Right atrium auricular region (tissue), 2 donors: ENCODE measurements at places on chromosomes 5 and 9.

DNA sequence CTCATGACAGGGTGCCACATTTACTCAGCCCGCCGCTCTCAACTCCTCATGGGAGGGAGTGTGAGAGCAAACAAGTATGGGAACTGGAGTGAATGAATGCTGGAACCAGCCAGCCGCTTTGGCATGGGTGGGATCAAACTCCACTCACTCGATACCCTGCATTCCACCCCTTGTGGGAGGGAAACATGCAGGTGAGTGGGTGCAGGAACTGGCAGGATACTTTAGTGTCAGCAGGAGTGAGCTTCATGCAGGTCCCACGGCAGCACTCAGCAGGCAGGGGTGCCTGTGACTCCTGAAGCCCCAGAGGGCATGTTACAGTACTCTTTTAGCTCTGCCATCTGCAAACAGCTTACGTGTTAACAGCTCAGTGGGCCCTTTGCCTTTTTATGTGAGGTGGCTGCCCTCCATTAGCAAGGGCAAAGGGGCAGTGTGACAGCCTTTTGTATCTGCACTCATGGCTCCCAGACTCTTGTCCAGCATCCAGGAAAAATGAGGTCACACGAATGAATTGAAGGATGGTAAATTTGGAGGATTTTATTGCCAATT, 433.2 kb upstream of the NMUR2 start:
- DNase-seq, result no peak

DNA sequence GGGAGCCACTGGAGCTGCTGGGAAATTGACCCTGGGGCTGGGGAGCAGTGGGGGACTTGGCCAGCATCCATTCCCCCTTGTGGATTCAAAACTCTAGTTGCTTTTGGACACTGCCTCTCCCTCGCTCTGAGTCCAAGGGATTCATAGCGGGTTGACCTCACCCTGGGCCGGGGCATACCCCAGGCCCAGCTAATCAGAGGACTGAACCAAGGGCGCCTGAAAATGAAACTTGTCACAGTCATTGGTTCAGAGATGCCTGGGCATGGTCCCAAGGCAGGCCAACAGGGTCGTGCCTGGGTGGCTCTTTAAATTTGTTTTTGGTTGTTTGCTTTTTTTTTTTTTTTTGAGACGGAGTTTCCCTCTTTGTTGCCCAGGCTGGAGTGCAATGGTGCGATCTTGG, 22.6 kb downstream of the STK10 start:
- DNase-seq, result no peak

DNA sequence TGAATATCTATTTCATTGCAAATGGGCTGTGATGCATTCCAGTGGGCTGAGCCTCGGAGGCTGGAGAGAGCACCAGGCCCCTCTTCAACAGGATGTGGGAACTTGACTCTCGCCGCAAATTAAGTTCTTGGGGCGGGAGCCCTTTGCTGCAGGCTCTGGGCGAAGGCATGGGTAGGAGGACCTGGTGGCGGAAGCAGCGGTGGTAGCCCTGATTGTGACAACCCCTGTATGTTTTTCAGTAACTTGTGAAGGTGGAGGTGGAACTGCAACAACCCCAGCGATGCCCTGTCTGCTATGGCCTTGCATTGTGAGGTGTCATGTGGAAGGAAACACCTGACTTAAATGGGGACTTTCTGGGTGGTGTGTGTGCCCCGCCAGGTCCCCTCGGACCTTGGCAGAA, 9.4 kb downstream of the FYB1 start:
- DNase-seq, result no peak

DNA sequence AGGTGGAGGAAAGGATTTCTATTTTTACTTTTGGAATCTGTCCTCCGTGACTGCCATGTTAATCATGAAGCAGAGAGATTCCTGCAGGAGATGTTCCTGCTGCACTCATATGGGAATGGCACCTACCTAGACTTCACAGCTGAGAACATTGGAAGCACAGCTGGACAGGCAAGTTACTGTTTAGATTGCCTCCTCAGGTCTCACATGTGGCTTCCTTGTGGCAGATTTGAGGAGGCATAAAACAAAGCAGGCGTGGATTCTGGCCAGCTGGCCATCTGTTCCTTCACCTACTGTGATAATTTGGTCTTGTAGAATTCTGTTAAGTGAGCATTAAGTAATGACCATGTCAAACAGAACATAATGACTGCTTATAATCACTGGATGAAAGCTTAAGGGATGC, 193.4 kb downstream of the EDIL3 start:
- DNase-seq, result no peak

GRCh38 chr5:121350181-121350930, 501.3 kb upstream of the FTMT start:
- no peak for DNase-seq

DNA sequence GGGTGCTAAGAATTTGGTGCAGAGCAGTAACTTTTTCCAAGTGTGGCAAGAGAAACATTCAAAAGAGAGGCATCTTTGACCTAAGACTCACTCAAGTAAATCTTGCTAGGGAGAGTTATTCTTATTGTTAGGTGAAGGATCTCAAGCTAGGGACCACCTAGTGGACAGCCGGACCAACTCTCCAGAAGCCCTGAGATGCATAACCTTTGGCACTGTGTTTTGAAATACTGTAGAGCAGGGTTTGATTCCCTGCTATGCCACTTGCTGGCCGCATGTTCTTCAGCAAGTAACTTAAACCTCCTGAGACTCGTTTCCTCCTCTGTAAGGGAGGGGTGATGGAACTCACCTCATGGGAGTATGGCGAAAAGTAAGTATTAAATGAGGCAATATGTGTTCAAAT, 336.1 kb upstream of the ADAMTSL1 start:
- no peak for DNase-seq

DNA sequence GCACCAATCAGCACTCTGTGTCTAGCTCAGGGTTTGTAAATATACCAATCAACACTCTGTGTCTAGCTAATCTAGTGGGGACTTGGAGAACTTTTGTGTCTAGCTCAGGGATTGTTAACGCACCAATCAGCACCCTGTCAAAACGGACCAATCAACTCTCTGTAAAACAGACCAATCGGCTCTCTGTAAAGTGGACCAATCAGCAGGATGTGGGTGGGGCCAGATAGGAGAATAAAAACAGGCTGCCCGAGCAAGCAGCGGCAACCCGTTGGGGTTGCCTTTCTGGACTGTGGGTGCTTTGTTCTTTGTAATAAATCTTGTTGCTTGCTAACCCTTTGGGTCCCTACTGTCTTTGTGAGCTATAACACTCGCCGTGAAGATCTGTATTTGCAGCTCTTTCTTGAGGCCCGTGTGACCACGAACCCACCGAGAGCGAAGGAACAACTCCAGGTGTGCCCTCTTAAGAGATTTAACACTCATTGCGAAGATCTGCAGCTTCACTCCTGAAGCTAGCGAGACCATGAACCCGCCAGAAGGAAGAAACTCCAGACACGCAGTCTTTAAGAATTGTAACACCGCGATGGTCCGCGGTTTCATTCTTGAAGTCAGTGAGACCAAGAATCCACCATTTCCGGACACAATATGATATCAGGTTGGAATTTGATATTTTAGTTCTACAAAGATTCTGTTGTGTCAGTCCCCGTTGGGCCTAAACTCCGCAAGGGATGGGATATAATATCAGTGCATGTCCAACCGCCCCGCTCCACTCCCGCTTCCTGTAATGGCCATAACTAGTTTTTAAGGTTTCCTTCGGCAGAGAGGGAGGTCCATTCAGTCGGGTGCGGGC, 740 bp upstream of the TRMT10B start:
- no peak for DNase-seq

DNA sequence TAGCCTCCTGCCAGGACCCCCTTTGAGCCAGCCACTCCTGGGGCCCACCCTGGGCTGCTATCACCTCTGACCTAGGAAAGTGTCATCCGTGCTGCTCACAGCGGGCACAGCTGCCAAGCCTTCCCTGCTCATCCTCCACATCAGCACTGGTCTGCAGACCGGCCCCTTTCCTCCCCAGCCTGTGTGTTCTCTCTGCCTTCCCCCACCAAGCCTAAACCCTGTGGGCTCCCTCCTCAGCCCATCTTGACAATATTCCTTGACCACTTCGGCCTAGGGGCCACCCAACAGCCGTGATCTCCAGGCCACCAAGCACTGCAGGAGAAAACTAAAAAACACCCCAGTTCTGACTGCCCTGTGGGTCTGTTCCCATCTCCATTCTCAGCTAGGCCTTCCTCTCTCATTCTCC, 135.1 kb downstream of the DAB2IP start:
- no peak for DNase-seq

DNA sequence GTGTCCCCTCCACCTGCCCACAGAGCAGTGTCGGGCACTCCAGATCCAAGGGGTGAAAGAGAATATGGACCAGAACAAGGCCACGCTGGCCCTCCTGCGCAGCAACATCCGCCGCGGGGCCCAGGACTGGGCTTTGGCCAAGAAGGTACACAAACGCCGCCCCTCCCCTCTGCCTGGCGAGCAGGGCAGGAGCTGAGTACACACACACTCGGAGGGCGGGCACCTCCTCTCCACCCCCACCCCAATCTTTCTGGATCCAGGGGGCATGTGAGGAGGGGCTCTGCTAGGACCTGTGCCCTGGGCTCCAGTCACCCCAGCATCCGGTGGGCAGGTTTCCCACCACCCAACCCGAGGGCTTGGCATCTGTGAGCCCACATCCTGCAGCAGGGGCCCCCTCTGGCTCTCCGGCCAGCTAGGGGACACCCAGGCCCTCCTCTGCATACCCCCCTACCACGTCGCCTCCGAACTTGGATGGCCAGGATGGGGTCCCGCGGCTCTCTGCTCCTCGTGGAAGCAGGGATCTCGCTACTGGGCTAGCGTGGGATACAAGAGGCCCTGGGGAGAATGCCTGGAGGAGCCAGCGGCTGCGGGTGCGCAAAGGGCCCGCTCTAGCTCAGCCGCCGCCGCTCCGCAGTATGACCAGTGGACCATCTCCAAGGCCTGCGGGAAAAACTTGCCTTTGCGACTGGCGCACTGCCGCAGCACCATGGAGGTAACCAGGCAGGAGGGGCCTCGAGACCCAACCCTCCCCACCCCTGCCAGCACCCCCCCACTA, 3.1 kb downstream of the CCDC183 start:
- DNase-seq, result no peak

DNA sequence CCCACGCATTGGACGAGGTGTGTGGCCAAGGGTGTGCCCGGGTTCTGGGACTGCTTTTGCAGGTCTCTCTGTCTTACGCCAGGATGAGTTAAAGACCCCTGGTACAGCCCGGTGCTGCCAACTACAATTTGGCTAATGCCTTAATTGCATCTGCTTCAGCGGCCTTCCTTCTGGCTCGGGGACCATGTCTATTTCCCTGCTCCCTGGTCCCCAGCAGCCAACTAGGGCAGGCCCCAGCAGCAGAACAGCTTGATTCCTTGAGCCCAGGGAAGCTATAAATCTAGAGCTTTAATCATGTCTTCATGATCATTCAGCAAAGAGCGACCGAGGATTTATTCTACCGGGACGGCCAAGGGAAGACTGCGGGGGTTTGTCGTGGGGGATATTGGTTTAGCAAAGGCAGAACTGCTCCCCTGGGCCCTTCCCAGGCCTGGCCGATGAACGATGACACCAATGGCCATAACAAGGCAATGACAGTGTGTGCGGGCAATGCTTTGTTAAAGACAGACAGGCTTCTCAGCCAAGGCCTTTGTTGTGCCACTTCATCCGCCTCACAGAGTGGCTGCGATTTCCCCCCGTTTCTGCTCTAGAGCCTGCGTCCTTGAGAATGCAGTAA, 51.4 kb downstream of the CFAP77 start:
- no peak for DNase-seq

- no peak for DNase-seq
Measured at GRCh38 chr5:138453590-138453989, 11.7 kb upstream of the EGR1 start.

DNA sequence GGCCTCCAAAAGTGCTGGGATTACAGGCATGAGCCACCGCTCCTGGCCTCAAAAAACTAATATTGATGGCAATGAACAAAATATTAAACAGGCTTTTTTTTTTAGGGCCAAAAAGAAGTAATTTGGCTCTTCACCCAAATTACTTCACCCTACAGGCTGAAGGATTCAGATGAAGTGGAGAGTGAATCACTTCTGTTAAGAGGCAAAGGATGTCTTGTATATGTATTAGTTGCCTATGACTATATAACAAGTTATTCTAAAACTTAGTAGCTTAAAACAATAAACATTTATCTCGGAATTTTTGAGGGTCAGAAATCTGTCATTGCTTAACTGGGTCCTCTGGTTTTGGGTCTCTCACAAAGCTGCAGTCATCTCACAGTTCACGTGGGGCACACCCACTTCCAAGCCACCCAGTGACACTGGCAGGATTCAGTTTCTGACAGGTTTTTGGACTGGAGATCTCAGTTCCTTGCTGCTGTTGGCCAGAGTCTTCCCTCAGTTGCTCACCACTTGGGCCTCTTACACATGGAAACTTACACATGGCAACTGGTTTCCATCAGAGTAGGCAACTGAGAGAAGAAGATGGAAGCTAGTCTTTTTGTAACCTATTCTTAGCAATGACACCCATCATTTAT, 66.7 kb downstream of the IQGAP2 start:
- no peak for DNase-seq

DNA sequence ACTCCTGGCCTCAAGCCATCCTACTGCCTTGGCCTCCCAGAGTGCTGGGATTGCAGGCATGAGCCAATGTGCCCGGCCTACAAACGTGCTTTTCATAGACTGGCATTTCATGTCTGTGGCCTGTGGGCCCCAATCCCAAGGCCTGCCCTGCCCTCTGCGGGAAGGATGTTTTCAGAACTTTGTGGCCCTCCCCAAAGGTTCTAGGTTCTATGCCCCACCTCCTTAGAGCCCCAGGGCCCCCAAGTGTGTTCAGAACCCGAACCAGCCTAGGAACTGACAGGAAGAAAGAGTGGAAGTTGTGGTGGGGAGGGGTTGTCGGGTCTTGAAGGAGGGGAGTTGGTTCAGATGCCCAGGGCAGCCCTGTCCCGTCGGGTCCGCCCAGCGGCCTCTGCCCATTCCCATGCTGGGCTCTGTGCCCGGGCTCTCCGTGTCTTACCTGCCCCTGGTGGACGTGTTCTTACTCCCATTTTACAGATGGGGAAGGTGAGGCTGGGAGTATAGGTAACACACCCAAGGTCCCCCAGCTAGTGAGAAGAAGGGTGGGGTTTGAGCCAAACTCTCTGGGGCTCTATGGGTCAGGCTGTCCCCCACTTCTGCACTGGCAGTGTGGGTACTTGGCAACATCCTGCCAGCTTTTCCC, 175.8 kb upstream of the IER5L start:
- DNase-seq, result no peak

GRCh38 chr9:84554069-84554664, 115.4 kb upstream of the NTRK2 start:
- DNase-seq, result no peak

- no peak for DNase-seq
Measured at GRCh38 chr5:92884469-92884868, 696.5 kb downstream of the NR2F1-AS1 start.

GRCh38 chr5:86748538-86749105, 130.9 kb downstream of the COX7C start:
- no peak for DNase-seq

DNA sequence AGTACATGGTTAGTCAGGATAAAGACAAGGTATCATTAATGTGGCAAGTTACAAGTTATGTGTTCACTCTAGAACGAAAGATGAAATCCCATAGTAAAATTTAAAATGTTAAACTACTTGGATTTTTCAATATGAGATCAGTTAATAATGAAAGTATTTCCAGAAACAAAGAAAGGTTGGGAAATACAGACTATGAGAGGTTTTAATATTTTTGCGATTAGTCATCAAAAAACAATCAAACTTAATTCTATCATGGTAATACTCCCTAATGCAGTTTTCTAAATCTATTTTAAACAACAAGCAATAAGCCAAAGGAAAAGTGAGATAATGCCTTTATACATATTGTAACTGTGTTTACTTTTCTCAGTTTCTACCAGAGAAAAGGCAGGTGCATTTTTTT, 10.6 kb downstream of the CDH12 start:
- DNase-seq, result no peak
